ENCODE measurements at places on chromosomes 16 and 17.

DNA sequence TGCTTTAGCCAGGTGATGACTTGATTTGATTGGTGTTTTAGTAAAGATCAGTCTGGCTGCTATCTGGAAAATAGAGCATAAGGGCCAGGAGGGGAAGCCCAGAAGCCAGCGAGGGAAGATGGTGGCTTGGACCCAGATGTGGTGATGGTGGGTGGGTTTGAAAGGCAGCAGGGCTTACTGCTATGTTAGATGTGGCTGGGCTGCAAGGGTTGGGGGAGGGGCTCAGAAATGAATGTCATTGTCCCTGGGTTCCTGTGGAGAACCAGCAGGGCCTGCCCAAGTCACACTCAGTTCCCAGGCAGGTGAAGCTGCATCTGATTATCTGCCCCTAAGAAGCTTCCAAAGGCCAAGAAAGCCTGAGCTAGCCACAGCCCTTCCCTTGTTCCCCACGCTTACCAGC, 71.7 kb upstream of the BRD7 start:
- DNase-seq: no peak

DNA sequence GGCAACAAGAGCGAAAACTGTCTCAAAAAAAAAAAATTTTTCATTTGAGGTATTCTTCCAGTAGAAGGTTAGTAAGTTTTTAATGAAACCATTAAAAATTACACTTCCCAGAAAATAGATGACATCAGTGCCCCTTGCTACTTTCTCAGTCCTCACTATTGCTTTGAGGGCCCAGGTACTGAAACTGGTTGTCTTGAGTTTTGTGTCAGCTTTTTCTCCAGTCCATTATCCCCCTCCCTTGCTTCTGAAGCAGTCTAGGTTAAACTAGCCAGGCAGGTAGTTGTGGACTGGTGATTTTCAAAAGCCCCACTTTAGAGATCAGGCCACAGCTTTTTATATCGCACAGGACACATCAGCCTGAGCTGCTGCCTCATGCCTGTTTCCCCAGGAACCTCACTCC, 10.9 kb downstream of the SMCR8 start:
- DNase-seq: no peak

GRCh38 chr16:69471121-69471520, 46.7 kb downstream of the CYB5B start:
- DNase-seq: peak; percentile 11

- DNase-seq: no peak
Measured at GRCh38 chr16:58200004-58200797, 2.3 kb upstream of the CSNK2A2 start.

- DNase-seq: no peak
Measured at GRCh38 chr17:74116087-74116717, 87.3 kb upstream of the RPL38 start.

- DNase-seq: no peak
Measured at GRCh38 chr17:28096756-28097155, 54.3 kb downstream of the NLK start.

- DNase-seq: no peak
Measured at GRCh38 chr17:38747463-38748148, 530 bp downstream of the PCGF2 start.

GRCh38 chr17:15981208-15981607, 18.3 kb downstream of the ZSWIM7 start:
- no peak for DNase-seq

GRCh38 chr16:17375461-17376304, 95.1 kb downstream of the XYLT1 start:
- no peak for DNase-seq

- DNase-seq: peak; percentile 41
Measured at GRCh38 chr17:34542700-34543336, 36.6 kb upstream of the TMEM132E start.

DNA sequence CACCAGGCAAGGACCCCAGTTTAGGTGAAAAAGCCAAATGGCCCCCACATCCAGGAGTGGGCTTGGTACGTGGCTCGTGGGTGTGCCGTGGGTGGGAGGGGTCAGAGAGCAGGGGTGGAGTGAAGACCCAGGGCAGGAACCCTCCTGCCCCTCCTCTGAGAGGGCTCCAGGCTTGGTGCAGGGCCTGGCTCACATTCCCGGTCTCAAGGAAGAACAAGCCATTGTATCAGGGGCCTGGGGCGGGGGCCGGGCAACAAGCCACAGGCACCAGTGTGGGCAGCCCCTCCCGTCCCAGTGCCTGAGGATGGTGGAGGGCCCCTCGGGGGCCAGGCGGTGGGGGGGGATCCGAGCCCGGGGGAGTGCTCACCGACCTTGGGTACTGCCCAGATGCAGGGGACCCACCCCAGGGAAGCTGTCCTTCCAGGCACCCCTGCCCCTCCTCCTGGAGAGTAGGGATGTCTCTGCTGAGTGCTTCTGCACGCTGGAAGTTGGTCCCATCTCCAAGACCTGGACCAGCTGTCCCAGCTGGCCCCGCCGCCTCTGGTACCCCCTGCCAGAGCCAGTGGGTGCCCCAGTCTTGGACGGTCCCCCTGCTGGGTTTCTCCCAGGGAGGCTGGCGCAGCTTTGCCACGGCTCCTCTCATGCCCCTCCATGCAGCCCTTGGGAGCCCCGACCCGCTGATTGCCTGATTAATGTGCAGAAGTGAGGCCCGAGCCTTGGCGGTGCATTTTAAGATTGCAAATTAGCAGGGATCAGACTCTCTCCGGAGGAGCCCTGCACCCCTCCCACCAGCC, 83.7 kb downstream of the RTN4RL1 start:
- DNase-seq: no peak

- peak; percentile 81 for DNase-seq
Measured at GRCh38 chr17:39164675-39165143, 1.3 kb downstream of the ARL5C start.

DNA sequence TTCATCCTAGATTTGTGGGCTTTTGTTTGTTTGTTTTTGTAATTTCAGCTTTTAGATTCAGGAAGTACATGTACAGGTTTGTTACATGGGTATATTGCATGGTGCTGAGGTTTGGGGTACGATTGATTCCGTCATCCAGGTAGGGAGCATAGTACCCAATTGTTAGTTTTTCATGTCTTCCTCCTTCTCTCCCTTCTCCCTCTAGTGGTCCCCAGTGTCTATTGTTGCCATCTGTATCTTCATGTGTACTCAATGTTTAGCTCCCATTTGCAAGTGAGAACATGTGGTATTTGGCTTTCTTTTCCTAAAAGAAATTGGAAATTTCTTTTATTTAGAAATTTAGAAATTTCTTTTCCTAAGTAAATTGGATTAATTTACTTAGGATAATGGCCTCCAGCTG, 37.1 kb upstream of the BCAS3 start:
- DNase-seq: no peak

- peak; percentile 64 for DNase-seq
Measured at GRCh38 chr17:56715613-56716357, 117.9 kb downstream of the C17orf67 start.

DNA sequence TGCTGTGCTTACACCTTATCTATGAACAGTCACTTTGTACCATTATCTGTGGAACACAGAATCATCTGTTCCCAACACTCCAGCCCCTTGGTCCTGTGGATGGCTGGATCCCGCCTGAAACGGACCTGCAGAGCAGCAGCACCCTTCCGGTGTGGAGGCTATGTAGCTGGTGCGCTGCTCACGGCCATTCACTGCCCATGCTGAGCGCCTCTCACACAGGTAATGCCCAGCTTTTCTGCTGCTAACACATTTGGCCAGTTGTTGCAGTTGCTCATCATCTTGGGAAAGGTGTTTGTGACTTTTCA, 11.4 kb upstream of the PLK1 start:
- no peak for DNase-seq

DNA sequence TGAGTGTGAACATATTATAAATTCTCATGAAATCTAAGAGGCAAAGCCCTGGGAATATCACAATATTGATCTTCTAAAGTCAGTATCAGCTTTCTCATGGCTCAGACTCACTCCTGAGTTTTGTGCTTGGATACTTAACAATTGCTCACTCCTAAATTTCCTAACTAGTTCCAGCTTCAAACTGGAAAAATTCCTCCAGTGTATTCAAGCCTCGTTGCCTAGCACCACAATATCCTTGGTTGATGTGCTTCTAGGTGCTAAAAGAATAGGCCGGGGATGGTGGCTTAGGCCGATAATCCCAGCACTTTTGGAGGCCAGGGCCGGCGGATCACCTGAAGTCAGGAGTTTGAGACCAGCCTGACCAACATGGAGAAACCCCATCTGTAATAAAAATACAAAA, 62.5 kb downstream of the XYLT1 start:
- no peak for DNase-seq

- DNase-seq: no peak
Measured at GRCh38 chr16:85648805-85649204, 35.7 kb downstream of the GSE1 start.

GRCh38 chr16:50610331-50611262, 62.4 kb downstream of the NKD1 start:
- DNase-seq: no peak

DNA sequence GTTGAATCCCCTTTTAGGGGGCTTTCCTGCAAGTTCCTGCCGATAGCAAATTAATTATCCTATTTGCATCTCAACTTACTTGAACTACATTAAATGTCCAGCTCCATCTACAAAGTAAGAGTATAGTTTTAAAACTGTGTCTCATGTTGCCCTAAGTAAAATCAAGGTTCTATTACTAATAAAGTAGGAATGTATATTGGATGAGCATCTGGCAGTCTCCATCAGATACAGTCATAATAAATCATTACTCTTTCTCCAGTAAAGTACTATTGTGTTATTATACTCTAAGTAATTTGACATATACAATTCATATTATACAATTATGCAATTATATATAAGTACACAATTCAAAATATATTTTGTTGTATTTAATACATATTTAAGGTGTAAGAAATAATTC, 249.3 kb downstream of the CEP112 start:
- DNase-seq: no peak

GRCh38 chr17:50203086-50203485, 1.7 kb upstream of the COL1A1 start:
- no peak for DNase-seq

DNA sequence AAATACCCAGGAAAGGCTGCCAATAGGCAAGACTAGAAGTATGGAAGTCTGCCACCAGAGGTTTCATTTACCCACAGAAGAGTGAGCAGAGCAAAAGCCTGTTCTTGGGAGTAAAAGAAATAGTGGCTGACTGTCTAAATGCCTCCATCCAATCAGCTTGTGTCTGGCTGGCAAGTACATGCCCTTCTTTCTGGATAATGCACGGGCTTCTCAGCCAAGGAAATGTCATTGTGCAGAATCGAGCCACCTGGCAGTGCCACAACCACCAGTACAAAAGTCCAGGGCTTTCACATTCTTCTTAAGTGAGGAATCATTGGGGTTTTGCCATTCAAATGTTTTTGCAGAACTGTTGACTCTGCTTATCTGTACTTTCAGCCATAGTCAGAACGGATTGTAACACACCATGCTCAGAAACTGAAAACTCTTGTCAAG, 10.1 kb upstream of the ERCC4 start:
- DNase-seq: no peak

DNA sequence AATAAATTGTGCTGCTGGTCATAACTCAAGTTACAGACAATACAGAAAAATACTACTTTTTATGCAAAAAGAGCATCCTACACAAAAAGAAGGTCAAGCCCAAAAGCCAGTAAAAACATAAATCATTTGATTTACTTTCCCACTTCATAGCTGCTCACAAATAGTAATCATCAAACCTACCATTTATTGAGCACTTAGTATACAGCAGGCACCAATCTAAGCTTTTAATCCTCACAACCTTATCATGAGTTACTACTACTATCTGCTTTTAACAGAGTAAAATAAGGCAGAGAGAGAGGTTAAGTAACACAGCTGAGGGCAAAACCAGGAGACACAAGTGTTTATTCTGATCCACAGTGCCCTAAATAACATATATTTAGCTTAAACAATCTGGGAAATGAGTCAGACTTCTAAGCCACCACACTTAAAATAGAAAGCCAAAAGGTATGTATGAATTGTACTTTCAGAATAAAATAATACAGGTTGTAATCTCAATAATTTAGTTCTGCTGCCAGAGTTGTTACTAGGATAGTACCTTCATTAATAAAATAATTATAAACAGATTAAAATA, 1.7 kb upstream of the AARS1 start:
- no peak for DNase-seq

- DNase-seq: peak; percentile 44
Measured at GRCh38 chr17:50931144-50931908, 65.2 kb upstream of the TOB1 start.

- DNase-seq: no peak
Measured at GRCh38 chr16:83813823-83814658, 6.3 kb downstream of the HSBP1 start.

DNA sequence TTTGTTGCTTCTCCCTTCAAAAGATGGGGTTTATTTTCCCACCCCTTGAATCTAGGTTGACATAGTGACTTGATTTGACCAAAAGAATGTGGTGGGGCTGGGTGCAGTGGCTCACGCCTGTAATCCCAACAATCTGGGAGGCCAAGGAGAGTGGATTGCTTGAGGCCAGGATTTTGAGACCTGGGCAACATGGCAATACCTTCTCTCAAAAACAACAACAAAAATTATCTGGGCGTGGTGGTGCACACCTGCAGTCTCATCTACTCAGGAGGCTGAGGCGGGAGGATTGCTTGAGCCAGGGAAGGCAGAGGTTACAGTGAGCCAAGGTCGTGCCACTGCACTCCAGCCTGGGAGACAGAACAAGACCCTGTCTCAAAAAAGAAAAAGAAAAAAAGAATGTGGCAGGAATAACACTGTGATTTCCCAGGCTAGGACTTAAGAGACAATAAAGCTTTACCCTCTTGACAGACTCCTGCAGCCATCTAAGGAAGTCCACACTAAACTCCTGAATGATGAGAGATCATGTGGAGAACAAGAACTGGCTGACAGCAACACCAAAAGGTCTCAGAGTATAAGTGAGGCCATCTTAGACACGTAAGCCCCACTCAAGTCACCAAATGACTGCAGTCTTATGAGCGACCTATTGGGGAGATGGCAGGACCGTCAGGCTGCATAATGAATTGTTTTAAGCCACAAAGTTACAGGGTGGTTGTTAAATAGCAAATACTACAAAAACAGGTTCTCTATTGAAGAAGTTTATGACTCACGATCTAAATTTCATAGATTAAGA, 37.0 kb downstream of the FBXL20 start:
- DNase-seq: no peak

DNA sequence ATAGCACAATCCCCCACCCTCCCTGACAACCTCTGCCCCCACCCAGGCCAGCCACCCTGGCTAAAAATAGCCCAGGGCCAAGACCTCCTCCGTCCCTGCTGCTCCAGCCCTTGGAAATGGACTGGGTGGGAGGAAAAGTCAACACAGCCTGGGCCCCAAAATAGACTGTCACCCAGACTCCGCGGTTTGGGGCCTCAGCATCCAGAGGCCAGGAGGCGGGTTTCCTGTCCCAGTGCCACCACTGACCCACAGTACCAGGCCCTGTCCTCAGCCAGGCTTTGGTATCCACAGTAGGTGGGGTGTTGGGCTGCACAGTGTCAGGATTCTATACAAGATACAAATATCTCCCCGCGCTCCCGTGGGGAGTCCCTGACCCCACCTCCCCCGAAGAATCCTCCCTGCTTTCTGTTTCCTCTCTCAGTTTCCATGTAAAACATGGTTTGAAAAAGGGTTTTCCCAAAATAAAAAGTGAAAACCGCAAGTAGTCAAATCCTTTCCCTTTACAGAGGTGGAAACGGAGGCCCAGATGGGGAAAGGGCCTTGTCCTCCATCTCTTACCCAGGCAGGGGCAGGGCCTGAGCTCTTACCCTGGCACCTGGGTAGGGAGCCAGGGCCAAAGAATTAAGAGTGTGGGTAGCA, 20.1 kb downstream of the CPNE2 start:
- DNase-seq: no peak

- peak; percentile 29 for DNase-seq
Measured at GRCh38 chr16:31243734-31244670, 15.8 kb upstream of the ITGAM start.

- no peak for DNase-seq
Measured at GRCh38 chr17:2435862-2436261, 35.0 kb upstream of the MNT start.

GRCh38 chr17:42535155-42536047, 640 bp upstream of the NAGLU start:
- DNase-seq: no peak

Measured in CD4-positive, alpha-beta T cell treated with Interleukin-4 for 4 hours (primary cell).